ENCODE measurements at places on chromosomes 12 and 14.

GRCh38 chr14:104147346-104148125 is 9.1 kb downstream of the KIF26A start:
- DNase-seq: no peak

DNA sequence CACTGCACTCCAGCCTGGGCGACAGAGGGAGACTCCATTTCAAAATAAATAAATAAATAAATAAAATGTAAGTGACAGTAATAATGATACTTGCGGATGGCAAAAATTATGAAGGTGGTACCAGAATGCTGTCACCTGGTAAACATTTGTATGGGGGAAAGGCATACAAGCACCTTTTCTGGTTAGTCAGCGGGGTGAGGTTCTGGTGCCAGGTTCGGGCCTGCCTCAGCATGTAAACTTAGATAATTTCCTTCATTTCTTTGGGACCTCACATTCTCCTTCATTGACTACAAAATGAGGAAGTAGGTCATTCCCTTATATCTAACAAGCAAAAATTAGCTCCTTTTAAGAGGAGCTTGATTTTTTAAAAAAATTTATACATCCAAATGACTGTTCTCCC is 10.8 kb downstream of the VTI1B start:
- DNase-seq: no peak

- no peak for DNase-seq
Measured at GRCh38 chr14:74891870-74892269, 10.2 kb downstream of the DLST start.

DNA sequence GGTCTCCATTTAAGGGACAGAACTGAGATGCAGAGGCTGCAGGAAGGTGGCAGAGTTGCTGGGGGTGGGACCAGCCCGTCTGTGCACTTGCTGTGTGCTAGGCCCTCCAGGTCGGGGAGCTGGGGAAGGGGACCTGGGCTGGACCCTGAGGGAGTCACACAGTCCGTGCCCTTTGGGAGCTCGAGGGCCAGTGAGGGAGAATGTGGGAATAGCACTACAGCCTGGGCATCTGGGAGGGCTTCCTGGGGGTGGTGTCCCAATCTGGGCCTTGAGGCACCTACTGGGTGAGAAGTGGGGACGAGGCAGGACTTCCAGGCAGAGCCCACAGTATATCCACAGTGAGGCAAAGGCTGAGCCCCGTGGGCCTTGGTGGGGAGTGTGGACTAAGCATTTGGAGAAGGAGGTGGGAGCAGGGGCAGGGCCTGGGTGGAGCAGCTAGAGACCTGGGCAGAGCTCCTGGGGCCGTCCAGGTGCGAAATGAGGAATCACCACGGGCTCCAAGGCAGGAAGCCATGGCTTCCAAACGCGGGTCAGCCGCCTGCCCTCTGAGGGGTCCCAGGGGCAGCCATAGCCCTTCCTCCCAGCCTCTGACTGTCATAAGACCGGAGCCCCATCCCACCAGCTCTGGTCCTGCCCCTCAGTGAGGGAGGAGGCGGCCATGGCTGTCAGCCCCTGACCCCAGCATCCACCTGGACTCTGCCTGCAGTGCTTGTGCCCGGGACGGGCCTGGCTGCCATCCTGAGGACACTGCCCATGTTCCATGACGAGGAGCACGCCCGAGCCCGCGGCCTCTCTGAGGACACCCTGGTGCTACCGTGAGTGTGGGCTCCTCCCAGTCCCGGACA is 6.6 kb downstream of the ASPG start:
- DNase-seq: no peak

DNA sequence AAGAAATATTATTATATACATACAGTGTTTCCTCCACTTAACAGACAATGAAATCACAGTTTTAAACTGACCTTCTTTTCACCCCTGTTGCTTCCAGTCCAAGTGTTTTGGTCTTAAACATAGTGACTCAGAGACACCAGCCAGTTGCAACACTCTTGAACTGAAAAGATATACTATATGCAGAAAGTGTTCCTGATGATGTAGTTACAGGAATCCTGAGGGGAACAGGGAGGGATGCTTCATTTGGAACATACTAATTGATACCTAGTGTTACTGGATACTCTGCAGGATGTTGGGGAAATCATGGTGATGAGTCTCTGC is 420.8 kb downstream of the CCDC91 start:
- DNase-seq: no peak

GRCh38 chr14:34837801-34838322 is 37.3 kb downstream of the BAZ1A start:
- DNase-seq: no peak

- DNase-seq: no peak
Measured at GRCh38 chr12:105228494-105228893, 7.5 kb downstream of the APPL2 start.

DNA sequence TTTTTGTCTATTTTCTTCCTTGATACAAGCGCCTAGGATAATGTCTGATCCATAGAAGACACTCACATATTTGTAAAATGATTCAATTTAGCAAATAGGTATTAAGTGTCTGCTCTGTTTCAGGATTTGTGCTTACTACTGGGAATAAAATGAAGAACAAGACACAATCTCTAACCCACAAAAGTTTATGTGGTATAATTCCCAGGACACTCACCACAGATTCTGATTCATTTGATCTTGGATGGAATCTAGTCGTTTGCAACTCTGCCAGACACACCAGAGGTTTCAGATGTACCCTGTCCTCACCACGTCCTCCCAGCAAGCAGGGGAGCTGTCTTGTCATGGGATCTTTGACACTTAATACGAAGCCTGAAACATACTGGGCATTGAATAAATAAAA is 208.3 kb downstream of the LRIG3 start:
- no peak for DNase-seq

- DNase-seq: no peak
Measured at GRCh38 chr12:6962285-6963015, 8.0 kb downstream of the PHB2 start.

GRCh38 chr12:124004233-124004875 is 31.3 kb downstream of the ZNF664 start:
- DNase-seq: no peak

- DNase-seq: peak; percentile 44
Measured at GRCh38 chr14:91315844-91316267, 71.4 kb upstream of the GPR68 start.

DNA sequence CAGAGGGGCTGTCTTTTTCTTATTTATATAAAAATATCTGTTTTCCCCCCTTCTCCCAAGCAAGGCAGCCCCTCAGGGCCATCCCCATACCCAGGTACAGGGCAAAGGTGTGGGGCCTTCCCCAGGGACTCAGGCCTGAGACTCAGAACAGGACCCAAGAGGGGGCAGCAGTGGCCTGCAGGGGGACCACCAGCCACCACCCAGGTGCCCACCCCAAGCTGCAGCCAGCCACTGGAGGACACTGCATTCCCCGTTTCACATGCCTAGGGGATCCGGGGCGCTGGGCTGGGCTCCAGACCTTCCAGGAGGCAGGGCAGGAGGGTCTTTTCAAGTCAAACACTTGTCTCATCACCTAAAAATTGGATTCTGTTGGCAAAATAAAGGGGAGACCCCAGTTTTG is 83.3 kb downstream of the SCARB1 start:
- no peak for DNase-seq

- no peak for DNase-seq
Measured at GRCh38 chr12:131994589-131994988, 44.8 kb downstream of the EP400 start.

GRCh38 chr12:46627686-46628085 is 198.1 kb downstream of the SLC38A4 start:
- no peak for DNase-seq

GRCh38 chr14:93042968-93043940 is 72.5 kb downstream of the ITPK1 start:
- no peak for DNase-seq

DNA sequence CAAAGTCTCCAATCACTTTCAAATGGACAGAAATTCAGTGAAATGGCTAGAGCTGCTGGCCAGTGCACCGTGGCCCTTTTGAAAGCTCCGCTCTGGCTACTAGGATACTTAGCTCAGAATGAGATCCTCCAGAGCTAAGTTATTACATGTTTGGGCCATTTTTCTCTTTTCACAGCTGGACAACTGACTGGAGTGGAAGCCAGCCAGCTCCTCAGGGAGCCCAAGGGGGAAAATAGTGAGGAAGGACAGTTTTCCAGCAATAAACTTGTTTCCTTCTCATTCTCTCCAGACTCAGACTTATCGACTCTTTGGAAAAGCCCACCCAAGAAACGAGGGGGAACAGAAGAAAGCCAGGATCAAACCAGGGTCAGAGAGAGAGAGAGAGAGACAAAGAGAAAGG is 266.0 kb downstream of the KSR2 start:
- DNase-seq: no peak

DNA sequence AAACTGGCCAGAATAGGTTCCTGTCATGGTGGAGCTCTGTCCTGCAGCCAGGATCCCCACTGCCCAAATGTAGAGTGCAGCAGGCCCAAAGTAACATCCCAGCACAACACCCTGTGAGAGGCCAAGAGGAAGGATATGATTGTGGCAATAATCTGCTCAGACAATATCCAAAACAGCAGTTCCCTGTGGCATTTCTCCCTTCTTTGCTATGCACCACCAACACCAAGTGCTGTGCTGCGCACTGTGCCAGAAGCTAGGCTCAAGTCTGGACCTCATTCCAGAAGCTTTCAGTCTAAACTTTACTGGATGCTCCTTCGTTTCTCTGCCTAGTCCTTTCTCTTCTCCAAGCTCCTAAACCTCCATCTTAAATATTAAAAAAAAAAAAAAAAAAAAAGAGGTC is 33.4 kb downstream of the SLC11A2 start:
- DNase-seq: no peak

DNA sequence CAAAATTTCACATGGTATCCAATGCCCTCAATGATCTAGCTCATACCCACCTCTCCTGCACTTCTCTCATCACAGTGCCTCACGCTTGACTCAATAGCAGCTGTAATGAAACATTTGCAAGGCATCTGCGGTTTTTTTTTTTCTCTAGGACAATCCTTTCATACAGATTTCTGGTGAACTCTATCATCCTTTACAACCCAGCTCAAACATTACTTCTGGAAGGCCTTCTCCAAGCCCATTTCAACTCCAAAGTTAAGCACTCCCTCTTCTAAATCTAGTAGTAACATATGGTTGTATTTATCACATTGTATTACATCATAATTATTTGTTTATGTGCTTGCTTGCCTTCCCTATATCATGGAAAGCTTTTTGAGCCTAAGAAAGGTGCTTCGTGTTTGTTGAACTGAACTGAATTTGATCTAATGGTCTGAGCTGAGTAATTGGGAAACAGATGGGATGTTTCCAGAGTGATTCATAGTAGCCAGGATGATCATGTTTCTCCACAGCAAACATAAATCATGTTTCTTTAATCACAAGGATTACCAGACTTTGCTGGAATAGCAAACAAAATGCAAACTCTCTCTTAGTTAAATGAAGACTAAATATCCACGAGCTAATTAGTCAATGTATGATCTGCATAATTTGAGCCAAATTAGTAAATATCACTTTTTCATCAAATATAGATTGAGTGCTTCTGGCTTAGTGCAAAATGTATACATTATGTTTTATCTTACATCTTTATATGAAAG is 14.3 kb downstream of the CFL2 start:
- no peak for DNase-seq

- no peak for DNase-seq
Measured at GRCh38 chr12:27431185-27431584, 15.4 kb upstream of the SMCO2 start.

DNA sequence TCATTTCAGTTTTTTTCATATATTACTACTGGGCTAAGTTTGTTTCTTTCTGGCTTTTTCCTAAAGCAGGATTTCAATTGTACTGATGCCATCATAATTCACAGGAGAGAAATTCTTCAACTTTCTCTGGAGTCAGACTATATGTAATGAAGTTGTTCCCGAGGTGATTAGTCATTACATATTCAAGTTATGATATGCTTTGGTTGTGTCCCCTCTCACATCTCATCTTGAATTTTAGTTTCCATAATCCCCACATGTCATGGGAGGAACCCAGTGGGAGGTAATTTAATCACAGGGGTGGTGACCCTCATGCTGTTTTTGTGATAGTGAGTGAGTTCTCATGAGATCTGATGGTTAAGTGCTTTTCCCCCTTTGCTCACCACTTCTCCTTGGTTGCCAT is 227.5 kb upstream of the LRIG3 start:
- DNase-seq: no peak

Data from activated CD4-positive, alpha-beta T cell treated with anti-CD3 and anti-CD28 coated beads, Interleukin-2, amount 50 U/mL, for 24 hours (primary cell).